Fibroblast of upper back skin (primary cell): ENCODE measurements at places on chromosomes 5 and 9.

GRCh38 chr5:75481024-75481423 lies 30.4 kb downstream of the CERT1 start:
- DNase-seq = no peak

DNA sequence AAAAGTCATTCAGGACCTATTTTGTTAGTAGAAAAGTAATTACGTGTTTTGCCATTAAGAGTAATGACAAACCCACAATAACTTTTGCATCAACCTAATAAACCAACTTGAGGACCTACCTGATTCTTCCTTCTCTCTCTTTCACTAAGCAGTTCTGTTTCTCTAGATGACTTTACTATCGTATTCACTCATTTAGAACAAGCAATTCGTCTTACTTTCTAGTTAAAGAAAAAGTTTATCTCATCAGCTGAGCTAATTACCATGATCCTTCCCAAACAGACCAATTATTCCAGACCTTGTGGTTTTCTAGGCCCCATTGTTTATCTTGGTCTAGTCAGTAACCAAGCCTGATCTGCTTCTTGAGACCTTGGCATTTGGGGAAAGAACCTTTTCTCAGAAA lies 49.6 kb upstream of the PRDM9 start:
- no peak for DNase-seq

DNA sequence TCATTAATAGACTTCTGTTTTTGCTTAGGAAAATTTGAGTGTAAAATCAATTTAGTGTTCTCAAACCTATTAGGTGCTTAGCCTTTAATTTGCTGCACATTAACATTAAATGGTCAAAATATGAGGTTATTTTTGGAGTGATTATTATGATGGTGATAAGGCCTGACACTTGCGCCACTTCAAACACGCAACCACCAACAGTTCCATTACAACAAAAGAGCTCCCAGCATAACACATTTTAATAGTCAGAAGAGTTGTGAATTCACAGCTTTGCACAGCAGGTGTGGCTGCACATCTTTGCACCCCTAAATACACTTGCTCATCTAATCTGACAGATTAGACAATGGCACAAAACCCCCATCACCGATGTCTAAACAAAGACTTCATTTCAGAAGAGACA lies 940.7 kb downstream of the NR2F1-AS1 start:
- no peak for DNase-seq

- no peak for DNase-seq
Observed at GRCh38 chr5:142181547-142182163, 73.1 kb downstream of the NDFIP1 start.

GRCh38 chr9:74496406-74496805 lies 729 bp upstream of the RORB start:
- no peak for DNase-seq

GRCh38 chr9:35696520-35697215 lies 6.9 kb upstream of the TPM2 start:
- DNase-seq = peak; percentile 40

DNA sequence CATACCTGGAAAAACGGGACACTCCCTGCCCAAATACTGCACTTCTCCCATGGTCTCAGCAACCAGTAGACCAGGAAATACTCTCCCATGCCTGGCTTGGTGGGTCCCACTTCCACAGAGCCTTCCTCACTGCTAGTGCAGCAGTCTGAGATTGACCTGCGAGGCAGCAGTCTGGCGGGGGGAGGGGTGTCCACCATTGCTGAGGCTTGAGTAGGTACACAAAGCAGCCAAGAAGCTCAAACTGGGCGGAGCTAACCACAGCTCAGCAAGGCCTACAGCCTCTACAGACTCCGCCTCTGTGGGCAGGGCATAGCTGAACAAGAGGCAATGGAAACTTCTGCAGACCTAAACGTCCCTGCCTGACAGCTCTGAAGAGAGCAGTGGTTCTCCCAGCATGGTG lies 191.5 kb upstream of the FTMT start:
- DNase-seq = no peak

DNA sequence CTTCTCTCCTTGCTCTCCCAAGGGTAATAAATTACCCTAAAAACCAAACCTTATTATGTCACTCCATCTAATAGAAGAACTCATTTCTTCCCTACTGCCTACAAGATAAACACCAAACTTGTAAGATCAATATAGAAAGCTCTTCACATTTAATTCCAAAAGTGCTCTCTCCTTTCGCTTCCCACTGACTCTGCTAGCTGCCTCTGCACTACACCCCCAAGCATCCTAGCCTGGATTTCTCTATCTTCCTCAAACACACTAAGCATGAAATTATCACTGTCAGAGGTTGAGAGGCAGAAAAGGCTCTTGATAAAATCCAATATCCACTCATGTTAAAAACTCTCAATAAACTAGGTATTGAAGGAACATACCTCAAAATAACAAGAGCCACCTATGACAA lies 162.4 kb downstream of the KCNN2 start:
- DNase-seq = no peak

DNA sequence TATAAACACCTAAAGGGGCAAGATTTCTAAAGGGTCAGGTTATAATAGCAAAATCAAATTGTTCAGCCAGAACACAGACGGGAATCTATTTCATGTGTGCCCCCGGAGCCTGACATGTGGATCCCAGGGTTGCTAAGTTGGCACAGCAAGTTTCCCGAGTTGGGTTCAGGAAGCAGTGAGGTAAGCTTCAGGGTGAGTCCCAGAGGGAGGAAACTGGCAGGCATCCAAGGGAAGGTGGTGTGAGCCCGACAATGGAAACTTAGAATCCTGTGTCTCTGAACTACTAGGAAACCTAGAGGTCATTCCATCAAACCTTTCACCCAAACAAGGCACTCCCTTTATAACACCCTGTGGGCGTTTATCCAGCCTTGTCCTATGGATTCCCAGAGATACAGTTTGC lies 98.4 kb downstream of the ADRB2 start:
- DNase-seq = no peak

GRCh38 chr5:107337281-107337680 lies 333.5 kb downstream of the EFNA5 start:
- no peak for DNase-seq

DNA sequence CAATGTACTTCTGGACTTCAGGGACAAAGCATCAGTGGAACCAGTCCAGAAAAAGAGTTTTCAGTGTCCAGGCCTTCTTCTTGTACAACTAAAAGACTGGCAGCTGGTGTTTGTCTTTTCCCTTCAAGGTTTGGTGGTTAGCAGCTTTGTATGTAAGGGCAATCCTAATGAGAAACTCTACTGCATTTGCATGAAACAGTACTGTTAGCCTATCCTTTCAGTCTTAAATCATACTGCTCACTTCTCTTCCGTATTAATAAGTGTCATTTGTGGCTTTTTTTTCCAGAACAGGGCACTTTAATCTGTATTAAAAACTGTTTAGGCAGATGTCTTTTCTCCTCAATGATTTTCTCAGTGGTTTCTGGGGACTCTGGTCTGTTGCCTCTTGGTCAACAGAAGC lies 48.9 kb downstream of the FAM174A start:
- DNase-seq = no peak
